ENCODE measurements at places on chromosomes 2 and 18. TPM values are rescaled to one million over a fixed set of nuclear protein-coding genes. Genes with fewer than 3 reads are reported as not detected.
A peak's percentile ranks its signal among the peaks of the same experiment; 100 is the strongest.

- no peak for DNase-seq
Observed at GRCh38 chr2:124882423-124882822, 857.3 kb downstream of the CNTNAP5 start.

DNA sequence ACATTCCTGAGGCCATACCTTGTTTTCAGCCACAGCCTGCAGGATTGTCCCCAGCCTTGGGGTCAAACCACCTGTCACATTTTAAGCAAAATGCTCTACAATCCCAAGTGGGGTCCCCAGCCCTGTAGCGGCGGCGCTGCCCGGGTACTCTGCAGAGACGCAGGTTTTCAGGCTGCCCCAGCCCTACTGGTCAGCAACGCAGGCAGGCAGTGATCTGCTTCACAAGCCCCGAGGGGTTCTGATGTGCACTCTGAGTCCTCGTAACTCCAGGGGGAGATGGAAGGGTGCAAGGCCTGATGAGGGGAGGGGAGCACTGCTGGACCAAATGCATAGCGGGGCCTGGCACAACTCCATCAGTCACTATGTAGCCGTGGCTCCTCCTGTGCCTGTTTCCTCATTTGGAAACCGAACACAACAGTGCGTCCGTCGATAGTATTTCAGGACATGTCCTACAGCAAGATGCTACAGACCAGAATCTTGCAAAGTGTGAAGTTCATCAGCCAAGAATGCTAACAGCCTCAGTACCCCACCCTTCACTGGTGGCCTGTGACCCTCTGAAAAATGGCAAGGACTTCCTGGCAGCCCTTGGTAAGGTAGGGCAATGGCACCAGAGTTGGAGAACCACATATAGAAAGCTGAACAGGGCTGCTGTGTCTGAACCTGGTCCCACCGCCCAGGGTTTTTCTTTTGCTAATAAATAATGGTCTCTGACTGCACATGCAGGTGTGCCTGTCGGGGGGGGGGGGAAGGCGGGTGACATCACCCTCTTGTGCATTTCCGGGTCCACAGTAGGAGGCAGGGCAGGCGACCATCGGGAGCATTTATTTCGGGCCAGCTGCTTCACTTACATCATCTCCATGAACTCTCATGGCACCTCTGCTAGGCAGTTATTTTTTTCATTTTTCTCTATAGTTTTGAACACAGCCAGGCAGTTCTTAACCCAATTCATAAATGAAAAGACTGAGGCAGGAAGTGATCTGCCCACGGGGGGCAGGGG lies 50.6 kb upstream of the TFCP2L1 start:
- peak; percentile 50 for DNase-seq

Gene ITGB6
- not detected for total RNA-seq

DNA sequence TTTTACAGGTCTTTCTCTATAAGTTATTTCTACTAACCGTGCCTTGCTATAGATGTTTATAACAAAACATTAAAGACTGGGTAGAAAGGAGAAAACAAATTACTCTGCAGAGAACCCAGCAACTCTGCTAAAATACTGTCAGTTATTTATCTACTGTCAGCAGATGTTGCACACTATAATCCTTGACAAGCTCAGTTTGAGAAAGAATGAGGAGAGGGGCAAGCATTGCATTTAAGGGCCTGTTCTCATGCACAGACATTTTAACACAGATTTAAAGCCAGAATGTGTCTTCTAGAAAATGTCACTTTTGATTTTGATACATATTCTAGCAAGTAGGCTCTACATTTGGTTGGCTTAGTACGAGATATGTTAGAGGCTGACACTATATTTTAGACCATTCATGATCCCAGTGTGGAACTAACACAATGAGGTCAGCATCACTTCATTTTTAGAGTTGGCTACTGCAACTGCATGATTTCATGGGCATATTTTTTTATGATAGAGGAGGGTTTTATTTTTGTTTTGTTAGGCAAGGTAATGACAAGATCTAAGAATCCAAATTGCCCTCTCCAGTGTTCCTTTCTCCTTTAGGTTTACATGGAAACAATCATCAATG lies 516.4 kb downstream of the ZEB2 start:
- no peak for DNase-seq

Gene RAB6C
- not detected for total RNA-seq

DNA sequence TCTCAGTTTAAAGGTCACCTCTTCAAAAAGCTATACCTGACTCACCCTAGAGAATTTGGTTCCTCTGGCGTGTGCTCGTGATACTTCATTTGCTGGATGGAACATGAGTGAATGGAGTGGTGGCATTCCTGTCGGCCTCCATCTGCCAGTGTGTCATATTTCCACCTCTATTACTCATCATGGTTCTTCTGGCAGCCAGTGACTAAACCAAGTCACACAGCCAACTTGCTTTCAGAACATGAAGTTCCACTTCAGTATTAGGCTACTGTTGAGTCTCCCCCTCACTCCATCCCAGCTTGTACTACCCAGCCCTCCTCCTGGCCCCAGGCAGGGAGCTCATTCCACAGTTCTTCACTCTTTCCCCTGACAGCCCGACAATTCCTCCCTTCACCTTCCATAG lies 169.8 kb downstream of the MREG start:
- no peak for DNase-seq

- no peak for DNase-seq
Observed at GRCh38 chr2:217387776-217388387, 528.0 kb upstream of the TNP1 start.

Gene MDH1B
- 1.3 TPM for total RNA-seq

DNA sequence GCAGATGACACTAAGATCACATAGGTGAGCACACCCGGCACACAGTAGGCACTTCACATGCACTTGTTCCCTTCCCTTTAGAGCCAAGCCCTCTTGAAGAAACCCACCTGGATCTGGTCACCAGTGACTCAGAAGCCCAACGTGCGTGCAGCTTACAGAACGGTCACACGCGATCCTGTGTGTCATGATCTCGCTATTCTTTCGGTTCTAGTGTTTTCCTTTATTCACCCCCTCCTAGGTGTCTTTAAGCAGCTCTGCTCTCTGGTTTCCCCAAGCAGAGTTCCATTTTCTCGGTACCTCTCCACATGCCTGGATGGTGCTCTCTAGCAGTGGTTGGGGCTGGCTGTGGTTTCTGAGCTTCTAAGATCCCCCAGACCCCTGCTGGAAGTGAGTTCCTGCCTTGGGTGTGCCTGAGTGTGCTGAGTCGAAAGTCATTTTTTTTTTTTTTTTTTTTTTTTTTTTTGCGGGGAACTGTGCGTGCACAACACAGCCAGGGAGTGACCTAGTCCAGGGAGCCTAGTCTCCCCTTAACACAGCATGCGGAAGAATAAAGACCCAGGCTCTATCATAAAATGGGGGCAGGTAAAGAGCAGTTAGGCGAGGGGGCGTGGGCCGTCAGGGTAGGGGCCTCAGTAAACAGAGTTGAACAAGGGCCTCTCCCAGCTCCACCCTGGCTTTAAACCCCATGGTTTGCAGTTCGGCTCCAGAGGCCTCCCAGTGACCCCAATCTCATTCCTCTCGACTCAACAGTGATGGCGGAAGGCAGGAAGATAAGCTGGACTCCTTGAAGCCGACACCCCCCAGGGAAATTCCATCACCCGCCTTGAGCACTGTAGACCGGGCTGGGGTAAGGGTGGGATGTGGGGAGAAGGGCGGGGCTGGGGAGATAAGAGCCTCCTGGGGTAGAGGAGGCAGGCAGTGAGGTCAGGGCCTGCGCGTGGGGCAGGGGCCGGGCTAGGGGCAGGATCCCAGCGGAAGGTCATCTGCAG lies 29.8 kb upstream of the DNMT3A start:
- peak; percentile 25 for DNase-seq

Gene FBXO15
- total RNA-seq: 0.48 TPM

DNA sequence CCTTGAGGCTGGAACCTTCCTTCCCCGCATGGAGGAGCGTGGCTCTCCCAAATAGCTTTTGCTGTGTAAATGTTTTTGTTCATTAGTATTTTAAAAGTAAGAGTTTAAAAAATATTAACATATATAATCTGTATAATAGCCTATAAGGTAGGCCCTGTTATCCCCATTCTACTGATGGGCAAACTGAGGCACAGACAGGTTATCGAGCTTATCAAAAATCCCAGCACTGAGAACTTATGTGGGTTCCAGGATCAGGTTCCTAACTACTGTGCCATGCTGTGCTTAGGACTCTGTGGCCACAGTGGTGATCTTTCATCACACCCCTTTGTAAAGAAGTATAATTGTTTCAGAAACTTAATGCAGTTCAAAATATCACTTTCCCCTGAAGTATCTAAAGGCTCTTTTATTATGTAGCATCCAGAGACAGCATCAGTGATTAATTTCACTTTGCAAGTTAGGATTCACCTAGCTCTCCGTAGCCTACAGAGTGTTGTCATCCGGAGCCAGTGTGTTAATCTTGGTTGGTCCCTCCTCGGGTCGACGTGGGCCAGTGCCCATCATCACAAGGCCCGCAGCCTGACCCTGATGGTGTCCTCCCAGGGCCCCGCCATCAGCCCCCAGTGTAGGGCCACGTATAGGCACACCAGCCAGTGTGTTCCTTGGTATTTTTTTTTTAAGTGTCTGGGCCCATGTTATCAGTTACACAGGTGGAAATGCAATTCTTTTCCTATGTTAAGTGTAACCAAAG lies 28.7 kb downstream of the CABLES1 start:
- DNase-seq: no peak

DNA sequence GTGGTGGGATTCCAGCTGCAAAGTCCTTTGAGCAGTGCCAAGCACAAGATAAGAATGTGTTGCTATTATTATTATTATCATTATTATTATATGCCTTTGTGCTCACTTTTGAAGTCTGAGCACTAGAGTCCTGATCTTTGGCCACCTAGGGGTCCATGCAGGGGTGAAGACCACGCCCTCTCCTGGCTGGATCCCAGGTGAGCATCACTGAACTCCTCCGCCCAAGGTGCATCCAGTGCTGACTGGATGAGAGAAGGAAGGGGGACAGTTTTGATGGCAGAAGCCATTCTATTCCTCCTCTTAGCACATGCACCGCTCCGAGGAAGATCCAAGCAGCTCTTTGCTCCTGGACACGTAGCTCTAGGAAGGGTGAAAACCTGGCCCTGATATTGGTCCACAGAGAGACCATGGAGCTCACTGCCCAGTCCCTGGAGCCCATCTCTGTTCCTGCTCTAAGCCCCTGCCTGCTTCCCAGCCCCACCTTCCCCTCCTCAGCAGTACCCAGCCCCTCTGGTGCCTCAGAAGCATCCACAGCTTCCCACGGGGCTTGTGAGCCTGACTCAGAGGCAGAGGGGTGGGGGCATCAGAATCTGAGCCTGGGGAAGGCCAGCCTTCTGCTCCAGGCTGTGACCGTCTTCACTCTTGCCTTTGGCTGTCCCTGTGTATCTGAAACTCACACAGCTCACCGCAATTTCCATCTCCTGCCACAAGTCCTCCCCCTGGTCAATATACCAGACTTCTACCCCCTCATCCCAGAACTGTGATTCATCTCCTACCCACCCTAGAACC lies 45.4 kb downstream of the MCFD2 start:
- no peak for DNase-seq

DNA sequence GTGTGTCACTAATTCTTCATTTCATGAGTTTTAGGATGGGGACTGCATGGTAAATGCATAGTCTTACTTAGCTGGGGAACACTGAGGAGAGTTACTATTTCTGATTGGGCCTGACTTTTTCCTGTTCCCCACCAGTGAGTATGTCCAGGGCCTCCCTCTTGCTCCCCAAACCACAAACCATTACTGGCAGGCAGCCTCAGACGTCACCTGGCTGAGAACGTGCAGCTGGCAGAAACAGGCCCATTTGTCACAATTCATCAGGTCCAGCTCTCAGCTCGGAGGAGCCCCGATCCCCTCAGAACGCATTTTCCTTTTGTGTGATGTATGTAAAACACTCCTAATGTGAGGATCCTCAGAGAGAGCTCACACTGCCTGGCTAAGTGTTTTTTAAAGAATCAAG lies 71.7 kb upstream of the SIX3 start:
- no peak for DNase-seq

GRCh38 chr2:175039031-175039430 lies 33.9 kb upstream of the CHN1 start:
- no peak for DNase-seq
